RWPE1 (cell line): ENCODE measurements at places on chromosomes 11 and 22.

- DNase-seq, result no peak
Observed at GRCh38 chr11:93743291-93743690, 1.8 kb downstream of the C11orf54 start.

DNA sequence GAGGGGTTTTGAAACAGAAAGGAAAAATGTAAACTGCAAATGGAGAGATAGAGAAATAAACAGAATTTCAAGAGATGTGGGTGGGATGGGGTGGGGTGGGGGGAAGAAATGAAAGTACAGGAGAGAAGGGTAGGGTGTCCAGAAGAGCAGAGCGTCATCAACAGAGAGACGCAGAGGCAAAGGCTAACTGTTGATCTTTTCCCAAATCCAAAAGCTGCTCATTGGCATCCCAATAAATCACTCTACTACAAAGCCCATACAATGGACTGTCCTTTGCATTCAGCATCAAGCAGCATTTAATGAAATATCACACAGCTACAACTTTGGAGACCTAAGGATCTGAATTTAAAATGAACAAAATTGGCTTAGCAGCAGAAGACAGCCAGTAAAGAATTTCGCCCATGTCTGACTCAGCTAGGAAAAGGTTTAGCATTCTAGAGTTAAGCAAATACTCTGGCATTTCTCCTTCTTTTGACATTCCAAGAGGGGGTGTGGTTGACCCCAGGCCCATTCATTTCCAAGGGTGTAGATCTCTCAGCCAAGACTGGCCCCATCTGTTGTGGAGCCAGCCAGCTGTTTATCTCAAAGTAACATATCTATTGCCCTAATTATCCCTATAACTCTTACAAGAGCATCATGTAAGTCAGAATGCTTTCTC lies 1.5 kb downstream of the RAB30 start:
- DNase-seq, result peak; percentile 68

DNA sequence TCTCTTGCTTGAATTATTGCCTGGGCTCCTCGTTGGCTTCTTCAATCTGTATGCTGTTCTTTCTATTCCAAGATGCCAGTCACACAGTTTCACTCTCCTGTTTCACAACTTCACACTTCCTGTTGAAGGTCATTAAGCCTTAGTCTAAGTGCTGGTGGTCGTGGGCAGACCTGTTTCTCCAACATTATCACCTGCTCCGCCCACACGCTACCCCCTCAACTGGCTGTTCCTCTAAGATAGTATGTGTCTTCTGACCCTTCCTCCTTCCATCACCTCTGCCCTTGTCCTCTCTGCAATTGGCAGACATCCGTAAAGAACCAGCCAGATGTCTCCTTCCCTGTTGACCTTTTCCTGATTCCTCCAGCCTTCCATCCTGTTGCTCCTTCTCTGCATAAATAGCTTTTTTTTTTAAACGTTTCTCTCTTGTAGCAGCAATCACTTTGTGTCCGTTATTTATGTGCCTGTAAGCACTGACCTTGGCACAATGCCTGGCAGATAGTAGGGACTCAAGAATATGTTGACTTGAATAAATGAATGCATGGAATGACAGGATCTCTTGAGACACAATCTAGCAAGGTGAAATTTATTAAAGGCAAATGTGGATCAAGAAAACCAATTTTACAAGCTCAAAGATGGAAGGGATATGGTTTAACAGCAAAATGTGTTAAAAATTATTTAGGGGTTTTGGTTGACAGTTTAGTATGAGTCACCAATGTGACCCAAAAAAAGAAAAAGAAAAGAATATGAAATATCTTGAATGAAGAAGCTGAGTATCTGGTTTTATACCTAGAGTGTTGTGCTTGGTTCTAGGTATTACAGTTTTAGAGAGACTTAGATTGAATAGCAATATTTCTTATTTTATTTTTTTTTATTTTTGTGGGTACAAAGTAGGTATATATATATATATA lies 12.6 kb downstream of the DIXDC1 start:
- no peak for DNase-seq

DNA sequence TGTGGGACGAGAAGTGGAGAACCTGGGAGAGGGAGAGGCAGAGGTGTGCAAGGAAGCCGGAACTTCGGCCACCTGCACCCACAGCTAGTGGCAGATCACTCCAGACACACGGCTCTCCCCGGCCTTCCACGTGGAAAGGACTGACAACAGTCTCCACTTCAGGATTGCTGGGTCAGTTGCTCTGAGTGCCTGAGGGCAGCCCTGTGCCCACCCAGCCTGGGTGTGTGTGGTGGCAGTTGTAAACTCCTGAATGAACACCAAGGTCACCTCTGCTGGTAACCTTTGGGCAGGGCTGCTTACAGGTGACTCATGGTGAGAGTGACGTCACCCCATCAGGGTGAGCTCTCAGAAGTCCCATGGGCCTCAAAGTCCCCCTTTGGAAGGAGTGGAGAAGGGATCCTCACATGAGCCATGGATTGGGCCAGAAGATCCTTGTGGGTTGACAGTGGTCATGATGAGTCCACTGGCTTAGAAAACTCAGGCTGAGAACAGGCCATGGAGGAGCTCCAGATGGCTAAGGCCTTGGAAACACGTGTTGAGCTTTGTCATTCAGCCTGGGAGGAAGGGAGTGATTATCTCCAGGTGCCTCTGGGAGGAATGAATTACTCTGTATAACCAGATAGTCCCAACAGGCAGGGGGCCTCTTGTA lies 71.3 kb downstream of the BCR start:
- DNase-seq, result peak; percentile 38

DNA sequence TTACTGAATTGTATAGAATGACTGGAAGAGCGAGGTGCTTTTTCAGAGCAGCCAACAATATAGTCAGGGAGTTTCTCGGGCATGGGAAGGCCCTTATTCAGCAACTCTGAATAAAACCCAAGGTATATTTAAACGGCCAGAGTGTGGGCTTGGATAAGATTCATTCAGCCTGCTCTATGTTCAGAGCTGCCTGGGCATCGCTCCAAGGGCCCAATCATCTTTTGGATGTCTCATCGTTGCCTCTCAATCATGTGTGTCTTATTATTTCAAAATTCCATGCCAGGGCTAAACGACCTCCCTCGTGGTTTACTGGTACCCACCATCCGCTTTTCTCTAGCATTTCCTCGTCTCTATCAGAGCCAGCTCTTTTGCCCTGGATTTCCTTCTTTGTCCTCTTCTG lies 19.5 kb upstream of the NTM start:
- no peak for DNase-seq

- DNase-seq, result no peak
Observed at GRCh38 chr22:46049726-46050450, 72.9 kb upstream of the WNT7B start.

GRCh38 chr11:133362916-133363315 lies 169.4 kb downstream of the OPCML start:
- DNase-seq, result no peak

DNA sequence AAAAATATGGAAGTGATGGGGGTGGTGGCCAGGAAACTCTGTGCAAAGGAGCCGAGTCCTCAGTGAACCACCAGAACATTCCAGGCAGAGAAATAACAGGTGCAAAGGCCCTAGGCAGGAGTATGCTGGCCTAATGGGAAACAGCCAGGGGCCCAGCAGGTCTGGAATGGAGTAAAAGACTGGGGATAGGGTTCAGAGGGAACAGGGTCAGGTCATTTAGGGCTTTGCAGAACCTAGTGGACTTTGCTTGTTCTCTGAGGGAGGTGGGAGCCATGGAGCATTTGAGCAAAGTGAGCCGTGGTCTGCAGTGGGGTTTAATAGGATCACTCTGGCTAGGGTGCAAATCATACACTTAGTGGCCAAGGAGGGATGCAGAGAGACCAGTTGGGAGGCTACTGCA lies 8.7 kb downstream of the CRYBB3 start:
- DNase-seq, result no peak

DNA sequence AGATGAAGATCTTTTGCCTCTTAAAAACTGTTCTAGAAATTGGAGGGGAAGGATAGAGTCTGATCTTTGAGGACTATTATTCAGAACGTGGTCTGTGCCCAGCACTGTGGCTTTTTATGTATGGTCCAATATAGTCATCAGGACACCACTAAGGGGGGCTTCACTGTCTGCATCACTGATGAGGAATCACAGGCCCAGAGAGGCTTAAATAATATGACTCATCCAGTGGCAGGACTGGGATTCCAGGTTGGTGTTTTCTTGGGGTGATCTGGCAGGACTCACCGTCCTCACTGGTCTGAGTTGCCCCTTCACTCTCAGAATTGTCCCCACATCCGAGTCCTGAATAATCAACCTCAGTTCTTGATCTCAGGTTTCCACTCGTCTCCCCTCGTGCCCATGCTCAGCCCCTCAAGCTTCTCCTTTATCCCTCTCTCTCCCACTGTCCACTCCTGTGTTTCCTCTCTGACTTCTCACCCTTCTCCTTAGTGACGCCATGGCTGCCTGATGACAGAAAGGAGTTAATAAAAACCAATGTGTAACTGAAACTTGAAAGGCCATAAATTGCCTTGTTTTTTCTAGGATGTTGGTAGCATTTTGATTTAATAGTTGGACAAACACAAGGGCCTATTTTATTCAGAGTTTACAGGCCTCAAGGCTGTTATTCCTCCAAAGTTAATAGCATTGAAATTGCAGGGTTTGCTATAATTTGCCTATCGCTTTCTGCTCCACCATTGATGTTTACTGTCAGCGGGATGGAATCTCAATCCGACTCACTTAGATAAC lies 95.7 kb upstream of the NNMT start:
- no peak for DNase-seq

- DNase-seq, result no peak
Observed at GRCh38 chr11:11157185-11157584, 195.9 kb downstream of the CSNK2A3 start.

DNA sequence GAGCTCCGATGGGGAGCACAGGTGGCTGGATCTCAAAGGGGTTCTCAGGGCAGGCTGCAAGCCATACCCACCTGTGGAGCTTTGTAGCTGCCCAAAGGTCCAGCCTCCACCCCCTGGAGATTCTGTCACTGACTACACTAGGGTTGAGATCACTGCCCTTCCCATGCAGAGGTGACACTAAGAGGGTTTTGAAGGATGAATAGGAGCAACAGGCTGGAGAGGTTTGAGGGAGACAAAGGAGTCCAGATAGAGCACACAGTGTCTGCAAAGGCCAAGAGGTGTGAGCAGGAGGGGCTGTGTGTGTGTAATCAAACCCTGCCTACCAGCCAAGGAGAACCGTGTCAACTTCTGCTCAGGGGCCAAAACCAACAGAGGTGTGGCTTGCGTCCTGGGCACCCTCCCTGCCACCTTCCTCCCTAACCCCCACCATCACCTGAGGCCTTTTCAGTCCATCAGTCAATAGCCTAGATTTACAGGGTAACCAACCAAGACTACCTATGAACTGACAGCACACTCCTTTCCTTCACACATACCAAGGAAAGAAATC lies 43.0 kb upstream of the WNT11 start:
- no peak for DNase-seq

DNA sequence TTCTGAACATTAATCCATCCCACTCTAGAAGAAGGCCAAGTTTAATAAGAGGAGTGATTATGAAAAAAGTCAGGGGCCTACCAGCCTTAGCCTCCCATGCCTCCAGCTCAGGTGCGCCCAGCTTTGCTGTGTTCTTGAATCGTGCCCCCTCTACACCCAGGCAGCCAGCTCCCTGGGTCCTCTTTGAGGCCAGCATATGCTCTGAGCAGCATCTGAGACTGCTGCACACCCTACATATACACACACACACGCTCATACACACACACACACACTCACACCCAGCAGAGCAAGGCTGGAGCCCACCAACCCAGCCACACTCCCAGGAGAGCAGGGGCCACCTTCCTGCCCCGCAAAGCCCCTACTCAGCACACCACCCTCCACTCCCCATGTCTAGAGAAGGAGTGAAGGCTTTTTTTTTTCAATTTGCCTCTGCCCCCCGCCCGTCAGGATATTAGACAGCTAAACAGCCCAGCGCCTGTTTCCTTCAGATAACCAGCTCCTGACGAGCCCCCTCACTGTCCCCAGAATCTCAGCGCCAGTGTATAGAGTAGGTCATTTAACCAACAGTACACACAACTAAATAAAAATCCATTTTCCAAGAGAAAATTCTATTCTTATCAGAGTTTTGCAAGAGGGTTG lies 121.6 kb downstream of the BUD13 start:
- DNase-seq, result no peak

DNA sequence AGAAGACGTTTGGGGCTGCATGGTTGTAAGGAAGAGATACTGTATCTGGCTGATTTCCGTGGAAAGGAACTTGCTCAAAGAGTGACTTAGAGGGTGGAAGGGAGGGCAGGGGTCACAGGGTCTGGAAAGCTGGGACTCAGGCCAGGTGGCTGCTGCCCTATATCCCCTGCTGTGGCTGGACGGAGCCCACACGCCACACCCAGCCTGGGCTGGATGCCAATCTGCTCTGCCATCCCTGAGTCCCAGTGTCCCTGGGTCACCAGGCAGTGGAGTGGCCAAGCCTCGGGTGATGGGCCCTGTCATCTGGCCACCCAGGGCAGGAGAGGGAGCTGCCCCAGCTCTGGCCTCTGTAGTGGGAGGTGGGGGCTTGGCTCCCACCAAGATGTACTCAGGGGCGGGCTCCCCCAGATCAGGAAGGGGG lies 26.5 kb upstream of the KRTAP5-7 start:
- no peak for DNase-seq

GRCh38 chr11:95143106-95143681 lies 53.5 kb downstream of the ENDOD1 start:
- no peak for DNase-seq

DNA sequence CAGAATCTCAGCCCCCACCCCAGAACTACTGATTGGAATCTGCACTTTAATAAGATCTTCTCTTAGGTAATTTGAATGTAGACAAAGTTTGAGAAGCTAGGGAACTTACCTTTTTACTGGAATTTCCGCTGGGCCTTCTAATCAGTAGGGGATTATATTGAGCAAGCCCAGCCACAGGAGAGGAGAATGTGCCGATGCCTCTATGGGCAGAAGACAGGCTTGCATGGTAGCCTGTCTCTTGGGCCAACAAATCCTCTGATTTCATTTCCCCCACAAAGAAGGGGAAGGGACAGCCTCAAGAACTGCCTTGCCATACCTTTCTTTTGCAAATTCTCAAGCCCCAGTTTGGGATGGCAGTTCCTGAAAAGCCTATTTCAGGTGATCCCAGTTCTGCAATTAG lies 163.4 kb upstream of the BDNF start:
- DNase-seq, result no peak

DNA sequence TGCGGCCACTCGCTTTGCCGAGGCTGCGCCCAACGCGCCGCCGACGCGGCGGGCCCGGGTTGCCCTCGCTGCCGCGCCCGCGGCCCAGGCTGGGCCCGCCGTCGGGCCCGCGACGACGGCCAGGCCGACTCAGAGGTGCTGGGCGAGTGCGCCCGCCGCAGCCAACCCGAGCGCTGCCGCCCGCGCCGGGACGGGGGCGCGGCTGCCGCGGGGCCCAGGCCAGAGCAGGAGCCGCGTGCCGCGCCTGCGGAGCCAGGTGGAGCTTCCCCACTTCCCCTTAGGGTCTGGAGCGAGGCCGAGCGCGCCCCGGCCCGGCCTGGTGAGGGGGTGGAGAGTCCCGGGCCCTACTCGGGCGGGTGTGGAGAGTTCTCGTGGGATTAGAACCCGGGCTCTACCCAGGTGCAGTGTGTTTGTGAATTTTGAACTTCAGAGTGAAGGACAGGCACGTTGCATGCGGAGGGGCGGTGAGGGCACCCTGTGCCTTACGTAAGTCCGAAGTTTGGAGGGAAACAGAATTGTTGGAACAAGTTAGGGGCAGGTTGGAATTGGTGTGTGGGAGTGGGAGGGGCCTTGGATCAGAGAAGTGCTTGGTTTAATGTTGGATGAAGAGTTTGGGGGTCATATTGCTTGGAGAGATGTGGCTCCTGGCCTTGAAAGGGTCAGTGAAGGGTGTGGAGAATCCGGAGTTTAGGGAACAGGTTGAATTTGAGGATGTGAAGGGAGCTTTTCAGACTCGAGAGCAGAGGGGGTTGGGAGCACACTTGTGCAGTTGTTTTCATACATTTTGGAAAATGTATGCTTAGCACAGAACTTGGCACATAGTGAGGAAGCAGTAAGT lies 697 bp downstream of the RNF169 start:
- peak; percentile 59 for DNase-seq
